ENCODE measurements at places on chromosomes 7 and 10.

GRCh38 chr7:8435095-8435494, 1.7 kb downstream of the NXPH1 start:
- no peak for DNase-seq

- no peak for DNase-seq
Measured at GRCh38 chr7:82507365-82507975, 63.9 kb upstream of the CACNA2D1 start.

DNA sequence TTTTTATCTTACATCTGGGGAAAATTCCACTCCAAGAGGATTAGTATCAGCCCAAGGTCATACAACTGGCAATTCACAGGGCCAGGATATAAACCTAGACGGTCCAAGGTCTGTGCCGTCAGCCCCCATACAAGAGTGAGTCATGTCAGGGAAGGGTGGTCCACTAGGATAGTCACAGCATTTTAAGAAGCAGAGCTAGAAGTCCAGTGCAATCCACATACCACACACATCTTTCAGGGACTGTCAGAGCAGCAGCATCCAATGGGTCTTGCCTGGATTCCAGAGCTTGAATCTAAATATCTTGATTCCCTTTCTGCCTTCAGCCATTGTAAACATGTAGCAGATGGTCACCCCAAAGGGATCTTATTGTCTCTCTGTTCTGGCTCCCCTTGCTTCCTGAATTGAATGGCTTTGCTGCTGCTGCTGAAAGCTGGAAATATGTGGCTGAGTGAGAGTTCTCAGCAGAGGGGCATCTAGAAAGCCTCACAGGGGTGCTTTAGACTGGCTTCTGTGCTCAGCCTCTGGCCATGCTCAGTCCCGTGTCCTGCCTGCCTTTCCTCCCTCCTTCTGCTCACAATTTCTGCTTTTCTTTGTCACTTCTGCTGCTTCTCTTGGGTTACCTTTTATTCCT, 9.9 kb upstream of the OR6V1 start:
- DNase-seq: no peak

DNA sequence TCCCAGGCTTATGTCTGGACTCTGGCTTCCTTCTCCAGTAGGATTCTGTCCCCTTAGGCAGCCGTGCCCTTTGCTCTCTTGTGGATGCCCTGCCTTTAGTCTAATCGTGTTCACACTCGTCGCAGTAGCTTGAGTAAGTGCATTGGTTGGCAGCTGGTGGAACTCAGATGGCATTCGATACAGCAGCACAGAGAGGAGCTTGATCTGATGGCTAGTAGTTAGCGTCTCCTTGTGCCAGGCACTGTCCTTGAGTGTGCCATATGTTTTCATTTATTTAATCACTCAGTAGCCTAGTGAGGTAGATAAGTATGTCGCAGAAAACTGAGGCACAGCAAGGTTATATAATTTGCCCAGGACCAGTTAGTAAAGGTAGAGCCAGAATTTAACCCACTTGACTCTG, 18.2 kb upstream of the PARP12 start:
- no peak for DNase-seq

GRCh38 chr10:132649651-132650360, 112.2 kb downstream of the INPP5A start:
- DNase-seq: no peak

- DNase-seq: no peak
Measured at GRCh38 chr7:94433224-94433623, 38.5 kb downstream of the COL1A2 start.

GRCh38 chr10:22550732-22551131, 163.6 kb downstream of the PIP4K2A start:
- DNase-seq: no peak

DNA sequence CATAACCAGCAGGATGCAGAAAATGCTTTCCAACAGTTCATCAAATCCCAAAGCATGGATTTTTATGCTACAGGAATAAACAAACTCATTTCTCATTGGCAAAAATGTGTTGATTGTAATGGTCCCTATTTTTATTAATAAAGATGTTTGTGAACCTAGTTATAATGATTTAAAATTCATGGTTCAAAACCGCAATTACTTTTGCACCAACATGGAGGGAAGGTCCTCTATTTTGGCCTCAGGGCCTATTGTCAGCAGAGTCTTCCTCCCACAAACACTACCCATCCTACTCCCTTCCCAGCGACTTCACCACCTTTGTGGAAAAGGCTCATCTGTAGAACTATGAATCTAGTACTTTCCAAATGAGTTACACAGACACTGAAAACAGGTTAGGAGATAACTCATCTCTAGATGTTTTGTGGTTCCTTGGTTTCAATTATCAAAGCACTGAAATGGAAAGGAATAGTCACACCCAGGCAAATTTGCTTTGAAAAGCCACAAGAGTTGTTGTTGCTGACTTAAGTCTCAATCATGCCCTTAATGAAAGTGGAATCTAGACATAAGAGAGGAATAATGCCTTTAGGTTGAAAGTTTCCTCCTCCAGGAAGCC, 59.4 kb upstream of the FRMD4A start:
- DNase-seq: no peak

DNA sequence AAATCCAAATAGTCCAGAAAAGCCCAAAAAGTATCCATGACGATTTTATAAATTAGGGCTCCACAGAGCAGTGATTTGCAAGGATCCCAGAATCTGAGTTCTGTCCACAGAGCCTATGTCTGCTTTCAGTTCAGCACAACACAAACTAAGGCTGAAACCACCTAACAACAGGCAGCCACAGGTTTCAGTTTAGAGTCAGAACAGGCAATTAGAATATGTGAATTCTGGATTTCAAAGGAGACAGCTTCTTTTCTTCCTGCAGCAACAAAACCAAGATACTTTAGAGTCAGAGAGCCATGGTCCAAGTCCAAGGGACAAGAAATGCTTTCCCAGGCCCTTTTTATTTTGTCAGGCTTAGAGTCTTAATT, 23.6 kb downstream of the IFIT3 start:
- no peak for DNase-seq

DNA sequence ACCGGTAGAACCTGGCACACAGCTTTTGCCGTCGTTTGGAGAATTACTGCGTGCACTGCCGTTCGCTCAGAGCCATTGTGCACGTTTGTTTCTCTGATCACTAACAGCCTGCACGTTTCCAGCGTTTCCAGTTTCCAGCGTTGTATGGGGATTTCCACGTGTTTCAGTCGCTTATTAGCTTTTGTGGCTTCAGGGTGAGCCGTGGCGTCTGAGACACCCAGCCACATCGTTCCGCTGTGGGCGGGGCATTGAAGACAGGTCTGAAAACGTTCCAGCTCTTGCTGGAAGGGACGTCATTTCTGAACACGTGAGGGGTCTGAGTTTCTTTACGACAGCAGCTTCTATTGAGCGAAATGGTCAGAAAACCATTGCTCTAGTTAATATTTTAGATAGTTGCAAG, 164.8 kb downstream of the DNAJB6 start:
- DNase-seq: no peak

DNA sequence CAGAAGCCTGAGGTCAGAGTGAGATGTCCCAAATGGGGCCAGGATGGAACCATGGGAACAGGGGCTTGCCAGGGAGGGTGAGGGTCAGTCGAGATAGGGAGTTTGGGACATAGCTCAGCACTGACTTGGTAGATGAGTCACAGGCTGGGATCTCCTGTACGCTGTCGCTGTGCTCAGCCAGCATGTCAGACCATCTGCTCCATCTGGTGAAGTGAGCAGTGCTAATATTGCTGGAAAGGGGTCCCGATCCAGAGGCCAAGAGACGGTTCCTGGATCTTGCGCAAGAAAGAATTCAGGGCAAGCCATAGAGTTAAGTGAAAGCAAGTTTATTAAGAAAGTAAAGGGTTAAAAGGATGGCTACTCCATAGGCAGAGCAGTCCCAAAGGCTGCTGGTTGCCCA, 505.6 kb downstream of the GALNT17 start:
- no peak for DNase-seq

- DNase-seq: no peak
Measured at GRCh38 chr10:63555330-63555729, 34.1 kb downstream of the REEP3 start.

GRCh38 chr10:63227207-63227895, 94.2 kb downstream of the NRBF2 start:
- DNase-seq: no peak

GRCh38 chr7:11784769-11785536, 47.0 kb downstream of the THSD7A start:
- no peak for DNase-seq

GRCh38 chr7:41385996-41386395, 316.9 kb downstream of the INHBA start:
- no peak for DNase-seq

DNA sequence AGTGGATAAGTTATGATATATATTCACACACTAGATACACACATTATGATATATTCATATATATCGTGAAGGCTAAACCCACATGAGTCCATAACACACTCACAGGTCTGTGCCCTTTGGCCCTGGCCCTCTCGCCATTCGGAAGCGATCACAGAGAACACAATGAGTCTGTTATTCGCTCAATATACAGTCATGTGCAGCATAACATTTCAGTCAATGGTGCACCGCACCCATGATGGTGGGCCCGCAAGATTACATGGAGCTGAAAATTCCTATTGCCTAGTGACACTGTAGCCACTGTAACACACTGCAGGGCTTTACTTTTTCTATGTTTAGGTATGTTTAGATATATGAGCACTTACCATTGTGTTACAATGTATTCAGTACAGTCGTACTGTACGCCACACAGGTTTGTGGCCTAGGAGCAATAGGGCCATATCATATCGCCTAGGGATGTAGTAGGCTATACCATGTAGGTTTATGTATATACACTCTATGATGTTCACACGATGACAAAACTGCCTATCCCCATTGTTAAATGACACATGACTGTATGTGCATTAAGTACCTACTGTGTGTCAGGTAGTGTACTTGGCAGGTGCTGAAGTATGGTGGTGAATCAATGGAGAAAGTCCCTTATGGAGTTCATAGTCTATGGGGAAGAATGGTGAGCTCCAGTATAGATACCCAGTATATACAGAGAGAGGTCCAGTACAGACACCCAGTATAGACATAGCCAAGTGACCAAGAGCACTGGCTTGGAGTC, 198.8 kb upstream of the KLF14 start:
- DNase-seq: no peak

DNA sequence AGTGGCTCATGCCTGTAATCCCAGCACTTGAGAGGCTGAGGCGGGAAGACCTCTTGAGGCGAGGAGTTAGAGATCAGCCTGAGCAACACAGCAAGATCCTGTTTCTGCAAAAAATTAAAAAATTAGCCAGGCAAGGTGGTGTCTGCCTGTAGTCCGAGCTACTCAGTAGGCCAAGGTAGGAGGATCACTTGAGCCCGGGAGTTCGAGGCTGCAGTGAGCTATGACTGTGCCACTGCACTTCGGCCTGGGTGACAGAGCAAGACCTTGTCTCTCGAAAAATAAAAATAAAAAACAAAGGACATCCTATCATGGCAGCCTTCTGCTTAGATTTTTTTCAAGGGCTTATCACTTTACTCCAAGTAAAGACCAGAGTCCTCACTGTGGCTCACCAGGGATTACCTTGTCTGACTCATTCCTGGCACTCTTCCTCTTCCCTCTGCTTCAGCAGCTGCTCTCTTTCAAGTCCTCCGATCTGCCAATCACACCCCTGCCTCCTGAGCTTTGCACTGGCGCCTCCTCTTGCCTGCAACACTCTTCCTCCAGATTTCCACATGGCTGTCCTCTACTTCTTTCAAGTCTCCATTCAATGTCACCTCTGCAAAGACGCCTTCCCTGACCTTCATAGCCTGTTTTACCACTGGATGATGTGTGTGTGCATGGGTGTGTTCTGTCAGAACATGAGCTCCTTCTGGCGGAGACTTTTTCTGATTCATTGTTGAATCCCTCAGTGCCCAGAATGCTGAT, 7.7 kb downstream of the PRTFDC1 start:
- DNase-seq: no peak

- DNase-seq: no peak
Measured at GRCh38 chr10:90064295-90064694, 362.9 kb downstream of the KIF20B start.

DNA sequence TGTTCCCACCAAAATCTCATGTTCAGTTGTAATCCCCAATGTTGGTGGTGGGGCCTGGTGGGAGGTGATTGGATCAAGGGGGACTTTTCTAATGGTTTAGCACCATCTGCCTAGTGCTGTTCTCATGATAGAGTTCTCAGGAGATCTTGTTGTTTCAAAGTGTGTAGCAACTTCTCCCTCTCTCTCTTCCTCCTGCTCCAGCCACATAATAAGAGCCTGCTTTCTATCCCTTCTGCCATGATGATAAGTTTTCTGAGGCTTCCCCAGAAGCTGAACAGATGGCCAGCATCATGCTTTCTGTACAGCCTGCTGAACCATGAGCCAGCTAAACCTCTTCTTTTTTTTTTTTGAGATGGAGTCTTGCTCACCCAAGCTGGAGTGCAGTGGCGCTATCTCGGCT, 910.6 kb downstream of the KCNMA1 start:
- DNase-seq: no peak

DNA sequence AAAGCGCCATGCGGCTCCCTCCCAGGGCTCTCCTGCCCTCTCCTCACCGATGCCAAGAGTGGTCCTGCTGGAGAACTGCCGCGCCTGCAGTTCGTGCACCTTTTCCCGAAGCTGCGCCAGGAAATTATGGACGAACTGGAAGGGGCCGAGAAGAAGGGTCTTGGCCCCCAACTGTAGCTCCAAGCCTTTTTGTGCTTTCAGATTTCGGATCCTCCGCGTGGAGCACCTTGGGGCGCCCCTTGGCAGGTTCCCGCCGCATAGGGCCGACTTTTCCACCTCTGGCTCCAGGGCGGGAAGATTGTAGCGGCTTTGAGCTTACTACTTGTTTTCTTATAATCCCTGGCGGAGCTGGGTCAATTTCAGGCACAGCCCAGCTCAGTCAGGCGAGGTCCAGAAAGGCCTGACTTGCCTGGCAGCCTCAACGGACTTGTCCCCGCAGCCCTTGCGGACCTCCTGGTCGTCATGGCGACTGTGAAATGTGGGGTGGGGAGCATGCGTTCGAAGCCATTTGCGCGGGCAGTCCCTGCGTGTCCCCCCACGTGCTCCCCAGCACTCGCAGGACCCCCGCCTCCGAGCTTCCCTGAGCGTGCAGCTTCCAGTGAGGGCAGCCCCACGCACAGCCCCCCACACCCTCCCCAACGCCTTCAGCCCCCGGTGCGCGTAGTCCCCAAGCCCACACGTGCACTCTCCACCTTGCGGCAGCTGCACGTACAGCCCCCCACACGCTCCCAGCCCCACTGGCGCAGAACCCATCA, 129.9 kb downstream of the KBTBD2 start:
- DNase-seq: no peak

DNA sequence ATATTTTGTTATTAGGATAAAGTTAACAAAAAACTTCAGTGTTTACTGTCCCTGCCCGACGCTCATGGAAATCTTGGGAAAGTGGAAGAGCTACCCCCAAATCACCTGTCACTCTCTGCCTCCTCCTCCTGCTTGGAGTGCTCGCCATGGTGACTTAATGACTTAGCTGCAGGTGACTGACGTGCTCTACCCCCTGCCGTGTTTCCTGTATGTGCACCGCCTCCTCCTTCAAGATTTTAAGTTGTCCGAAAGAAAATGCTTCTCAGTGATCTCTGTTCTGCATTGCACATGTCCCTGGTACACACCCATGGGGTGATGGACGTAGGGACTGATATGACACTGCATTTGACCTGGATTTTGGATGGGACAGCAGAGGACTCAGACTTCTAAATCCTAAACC, 338.8 kb upstream of the SHH start:
- DNase-seq: no peak

- no peak for DNase-seq
Measured at GRCh38 chr7:150715738-150716137, 675 bp upstream of the GIMAP1 start.

GRCh38 chr7:50584793-50585408, 19.7 kb upstream of the DDC start:
- DNase-seq: no peak

- DNase-seq: no peak
Measured at GRCh38 chr7:131255242-131255641, 72.4 kb upstream of the MKLN1 start.

GRCh38 chr10:129601737-129602136, 134.7 kb downstream of the MGMT start:
- no peak for DNase-seq

Data from BJ (cell line).